Stimulated activated naive B cell treated with anti-CD40 and anti-IgM and Interleukin-4, amounts not matched to agents 10 μg/mL and 1 μg/mL and 100 μg/mL, for 72 hours (primary cell): ENCODE measurements at places on chromosomes 3 and 15.

GRCh38 chr15:63283126-63283525 is 5.7 kb downstream of the APH1B start:
- peaks cover 10% of the 10 kb centered on the region for H3K4me1 ChIP-seq
- no peak overlapping the region for H3K4me3 ChIP-seq
- no peaks in the 10 kb centered on the region for H3K27me3 ChIP-seq
- DNase-seq, result no peak
- no peak overlapping the region for H3K27ac ChIP-seq

- H3K4me3 ChIP-seq, result peak overlapping the region; percentile 99
- H3K27ac ChIP-seq, result peak overlapping the region; percentile 96
- peaks cover 25% of the 10 kb centered on the region for H3K4me1 ChIP-seq
Observed at GRCh38 chr15:41285285-41285684, 47.1 kb downstream of the OIP5 start.

GRCh38 chr3:8768364-8769087 is 887 bp downstream of the OXTR start:
- DNase-seq, result peak; percentile 10
- peaks cover 2% of the 10 kb centered on the region for H3K36me3 ChIP-seq

GRCh38 chr15:65631503-65631902 is 9.8 kb downstream of the SLC24A1 start:
- DNase-seq, result no peak
- peaks cover 7% of the 10 kb centered on the region for H3K4me1 ChIP-seq
- H3K4me3 ChIP-seq, result no peak overlapping the region
- H3K36me3 ChIP-seq, result peaks cover 14% of the 10 kb centered on the region

- peaks cover 2% of the 10 kb centered on the region for H3K4me1 ChIP-seq
- peak within 1 kb of the TSS; percentile 68 for H3K4me3 ChIP-seq
- peak within 1 kb of the TSS; percentile 57 for H3K27ac ChIP-seq
- peaks cover 50% of the 10 kb centered on the region for H3K27me3 ChIP-seq
- H3K36me3 ChIP-seq, result no peaks in the 10 kb centered on the region
Observed at GRCh38 chr15:92655178-92655995, at the start of gene FAM174B. TSS of gene FAM174B (minus strand) at chr15:92655775.

GRCh38 chr15:74174219-74174957 is 878 bp downstream of the ISLR start:
- H3K36me3 ChIP-seq, result no peaks in the 10 kb centered on the region
- no peak for DNase-seq
- H3K27ac ChIP-seq, result no peak overlapping the region
- H3K4me1 ChIP-seq, result no peaks in the 10 kb centered on the region

DNA sequence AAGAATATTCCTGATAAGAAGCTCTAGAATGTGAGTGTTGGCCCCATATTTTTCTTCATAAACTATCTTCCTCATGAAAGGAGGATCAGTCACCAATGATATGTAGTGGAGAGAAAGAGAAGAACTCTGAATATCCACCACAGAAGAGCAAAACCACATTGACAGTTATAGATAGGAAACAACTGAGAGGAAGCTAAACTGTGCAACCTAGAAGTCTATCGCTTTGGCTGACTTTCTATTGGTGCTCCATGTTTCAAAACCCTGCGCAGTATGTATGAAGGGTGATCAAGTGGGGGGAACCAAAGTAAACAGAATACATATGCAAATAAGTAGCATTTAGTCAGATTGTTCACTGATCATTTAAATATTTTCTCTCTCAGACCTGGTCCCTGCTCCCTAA is 41.0 kb upstream of the ZNF280D start:
- no peaks in the 10 kb centered on the region for H3K4me1 ChIP-seq
- DNase-seq, result no peak

- no peaks in the 10 kb centered on the region for H3K27me3 ChIP-seq
- H3K4me1 ChIP-seq, result peaks cover 14% of the 10 kb centered on the region
- H3K27ac ChIP-seq, result no peak overlapping the region
- no peak overlapping the region for H3K4me3 ChIP-seq
- DNase-seq, result no peak
Observed at GRCh38 chr3:112302150-112302830, 8.3 kb upstream of the SLC9C1 start.

GRCh38 chr15:25812073-25812472 is 51.1 kb downstream of the ATP10A start:
- H3K36me3 ChIP-seq, result no peaks in the 10 kb centered on the region
- no peak for DNase-seq
- no peak overlapping the region for H3K4me3 ChIP-seq
- H3K27ac ChIP-seq, result no peak overlapping the region

DNA sequence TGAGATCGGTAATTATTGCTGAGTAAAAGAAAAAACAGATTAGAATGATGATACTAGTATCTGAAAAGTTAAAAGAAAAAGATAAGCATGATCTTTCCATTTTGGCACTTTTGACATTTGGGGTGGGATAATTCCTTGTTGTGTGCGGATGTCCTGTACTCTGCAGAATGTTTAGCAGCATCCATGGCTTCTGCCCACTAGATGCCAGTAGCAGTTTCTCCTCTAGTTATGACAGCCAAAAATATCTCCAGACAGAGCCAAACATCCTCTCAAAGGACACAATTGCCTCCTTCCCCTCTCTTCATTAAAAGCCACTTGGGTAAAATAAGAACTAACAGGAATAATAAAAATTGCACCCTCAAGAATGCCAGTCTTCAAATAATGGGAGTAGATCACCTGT is 468.8 kb upstream of the GRM7 start:
- no peaks in the 10 kb centered on the region for H3K4me1 ChIP-seq
- no peak for DNase-seq
- H3K27ac ChIP-seq, result no peak overlapping the region
- H3K27me3 ChIP-seq, result no peaks in the 10 kb centered on the region
- no peaks in the 10 kb centered on the region for H3K36me3 ChIP-seq
- H3K4me3 ChIP-seq, result no peak overlapping the region

- no peaks in the 10 kb centered on the region for H3K4me1 ChIP-seq
- no peak for DNase-seq
- H3K4me3 ChIP-seq, result no peak overlapping the region
- H3K36me3 ChIP-seq, result peaks cover 7% of the 10 kb centered on the region
- peaks cover 3% of the 10 kb centered on the region for H3K27me3 ChIP-seq
Observed at GRCh38 chr3:43608751-43609150, 13.1 kb downstream of the ANO10 start.
